NCI-H526 (cell line): ENCODE measurements at places on chromosomes 3 and 15.

DNA sequence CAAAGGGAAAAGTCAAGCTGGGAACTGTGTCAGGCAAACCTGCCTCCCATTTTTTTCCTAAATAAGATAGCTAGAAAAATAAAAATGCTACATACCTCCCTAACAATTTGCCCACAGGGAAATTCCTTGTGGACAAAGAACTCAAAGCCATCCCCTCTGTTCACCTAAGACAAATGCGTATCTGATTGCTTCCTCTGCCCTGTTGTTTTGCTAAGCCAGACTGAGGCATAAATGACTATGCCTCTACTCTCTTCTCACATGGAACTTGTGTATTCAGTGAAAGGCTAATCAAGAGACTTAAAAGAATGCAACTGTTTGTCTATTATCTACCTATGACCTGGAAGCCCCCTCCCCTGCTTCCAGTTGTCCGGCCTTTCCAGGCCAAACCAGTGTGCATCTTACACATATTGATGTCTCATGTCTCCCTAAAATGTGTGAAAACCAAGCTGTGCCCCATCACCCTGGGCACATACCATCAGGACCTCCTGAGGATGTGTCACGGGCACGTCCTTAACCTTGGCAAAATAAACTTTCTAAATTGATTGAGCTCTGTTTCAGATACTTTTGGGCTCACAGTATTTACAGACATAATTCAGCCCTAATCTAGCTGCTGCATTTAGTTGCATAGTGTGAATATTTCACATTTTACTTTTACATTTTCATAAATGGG lies 15.8 kb downstream of the CHD2 start:
- DNase-seq = no peak

- DNase-seq = peak; percentile 22
Measured at GRCh38 chr3:111080413-111080812, 8.8 kb downstream of the NECTIN3 start.

- no peak for DNase-seq
Measured at GRCh38 chr3:140308535-140308934, 369.3 kb upstream of the TRIM42 start.

DNA sequence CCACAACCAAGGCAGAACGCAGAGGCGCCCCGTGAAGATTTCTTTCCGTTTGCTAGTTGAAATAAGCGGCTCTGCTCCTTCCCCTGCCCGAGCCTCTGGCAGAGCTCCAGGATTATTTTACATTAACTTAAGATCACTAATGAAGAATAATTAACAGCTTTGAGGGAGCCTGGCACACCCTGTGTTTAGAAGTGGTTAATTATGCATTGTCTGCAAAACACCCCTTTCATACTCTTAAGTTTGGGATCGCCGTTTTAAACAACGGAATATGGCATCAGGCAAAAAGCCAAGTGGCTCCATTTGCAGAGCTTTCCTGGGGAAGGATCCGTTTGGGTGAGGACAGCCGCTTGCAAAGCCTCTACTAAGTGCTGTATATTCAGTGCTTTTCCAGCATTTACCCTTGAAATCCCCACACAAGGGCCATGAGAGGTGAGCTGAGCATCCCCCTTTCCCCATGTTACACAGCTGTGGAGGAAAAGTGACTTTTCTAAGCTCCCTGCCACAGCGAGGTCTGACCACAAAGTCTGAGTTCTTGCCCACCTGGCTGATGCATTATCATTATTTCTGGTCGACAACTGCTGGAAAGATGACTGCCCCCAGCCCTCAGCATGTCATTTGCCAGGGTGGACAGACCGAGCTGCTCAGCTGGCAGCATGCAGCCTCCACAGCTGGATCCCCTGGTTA lies 33.9 kb downstream of the IQSEC1 start:
- no peak for DNase-seq

- DNase-seq = no peak
Measured at GRCh38 chr3:99570061-99570460, 68.3 kb upstream of the COL8A1 start.

- no peak for DNase-seq
Measured at GRCh38 chr3:106183762-106184391, 315.1 kb upstream of the CBLB start.

- DNase-seq = no peak
Measured at GRCh38 chr3:151307583-151308488, 8.8 kb downstream of the GPR87 start.

GRCh38 chr15:56460071-56460470 lies 4.9 kb downstream of the MNS1 start:
- DNase-seq = no peak

- no peak for DNase-seq
Measured at GRCh38 chr15:68196445-68197169, 8.5 kb downstream of the CALML4 start.

- no peak for DNase-seq
Measured at GRCh38 chr15:25186411-25186810, 231.6 kb downstream of the SNRPN start.

GRCh38 chr15:43370310-43370974 lies 401 bp downstream of the ZSCAN29 start:
- peak; percentile 77 for DNase-seq

DNA sequence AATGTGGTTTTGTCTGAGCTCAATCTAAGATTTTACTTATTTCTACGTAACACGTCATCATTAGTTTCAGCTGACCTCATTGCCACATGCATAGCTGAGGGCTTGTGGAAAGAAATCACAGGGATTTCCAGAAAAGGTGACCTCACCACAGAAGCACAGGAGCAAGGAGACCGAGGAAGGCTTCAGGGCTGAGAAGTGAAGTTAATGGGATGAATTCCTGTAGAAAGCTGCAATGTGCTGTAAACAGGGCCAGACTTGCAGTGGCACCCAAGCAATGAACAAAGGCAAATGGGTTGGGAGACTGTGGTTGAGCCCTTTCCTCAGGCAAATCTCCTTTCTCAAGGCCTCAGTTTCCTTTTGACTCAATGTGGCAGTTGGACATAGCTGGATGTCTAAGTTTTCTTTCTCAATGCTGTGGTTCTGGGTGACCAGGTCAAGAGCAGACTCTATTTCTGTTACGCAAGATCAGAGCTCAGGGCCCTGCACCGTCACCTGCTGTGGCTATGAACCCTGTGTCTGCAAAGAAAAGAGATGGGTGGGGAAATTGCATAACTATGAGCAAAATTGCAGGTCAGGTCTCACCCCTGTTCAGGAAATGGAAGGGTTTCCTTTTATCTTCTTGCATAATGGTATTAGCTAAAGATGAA lies 252.2 kb upstream of the TBL1XR1 start:
- DNase-seq = no peak

GRCh38 chr3:78605178-78605577 lies 1162.6 kb downstream of the ROBO1 start:
- no peak for DNase-seq

- no peak for DNase-seq
Measured at GRCh38 chr15:28931828-28932227, 46.1 kb downstream of the APBA2 start.

- no peak for DNase-seq
Measured at GRCh38 chr3:22421589-22421988, 670.6 kb upstream of the ZNF385D start.

- DNase-seq = no peak
Measured at GRCh38 chr3:12681943-12682390, 18.1 kb upstream of the RAF1 start.
